Stimulated activated CD4-positive, alpha-beta T cell treated with anti-CD3 and anti-CD28 coated beads, Interleukin-1b, Interleukin-23, amount 100 ng/mL, for 48 hours (primary cell): ENCODE measurements at places on chromosomes 16 and 17.

GRCh38 chr17:65057531-65058090 lies 1.1 kb upstream of the GNA13 start:
- DNase-seq: no peak

GRCh38 chr17:28953444-28954118 lies 2.3 kb upstream of the PHF12 start:
- DNase-seq: peak; percentile 28

DNA sequence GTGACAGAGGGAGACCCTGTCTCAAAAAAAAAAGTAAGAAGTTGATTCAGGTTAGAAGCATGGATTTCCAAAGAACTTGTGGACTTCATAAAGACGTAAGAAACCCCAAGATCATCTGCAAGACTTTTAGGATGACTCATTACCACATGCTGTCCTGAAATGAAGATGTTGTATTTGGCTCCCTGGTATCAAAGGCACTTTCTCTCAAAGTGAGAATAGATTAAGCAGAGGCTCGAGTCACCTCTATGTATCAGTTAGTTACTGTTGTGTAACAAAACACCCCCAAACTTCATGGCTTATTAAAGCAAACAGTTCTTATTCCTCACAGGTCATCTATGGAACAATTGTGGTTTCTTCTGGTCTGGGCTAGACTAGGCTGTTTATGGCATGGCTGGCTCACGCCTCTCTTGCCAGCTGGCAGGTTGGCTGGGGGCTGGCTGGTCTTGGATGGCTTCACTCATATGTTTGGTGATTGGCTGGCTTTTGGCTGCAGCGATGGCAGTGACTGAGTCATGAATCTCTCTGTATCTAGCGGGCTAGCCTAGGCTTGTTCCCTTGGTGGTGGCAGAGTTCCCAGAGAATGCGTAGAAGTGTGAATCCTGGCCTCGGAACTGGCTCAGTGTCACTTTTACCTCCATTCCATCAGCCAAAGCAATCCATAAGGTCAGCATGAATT lies 60.4 kb upstream of the MSI2 start:
- DNase-seq: no peak

DNA sequence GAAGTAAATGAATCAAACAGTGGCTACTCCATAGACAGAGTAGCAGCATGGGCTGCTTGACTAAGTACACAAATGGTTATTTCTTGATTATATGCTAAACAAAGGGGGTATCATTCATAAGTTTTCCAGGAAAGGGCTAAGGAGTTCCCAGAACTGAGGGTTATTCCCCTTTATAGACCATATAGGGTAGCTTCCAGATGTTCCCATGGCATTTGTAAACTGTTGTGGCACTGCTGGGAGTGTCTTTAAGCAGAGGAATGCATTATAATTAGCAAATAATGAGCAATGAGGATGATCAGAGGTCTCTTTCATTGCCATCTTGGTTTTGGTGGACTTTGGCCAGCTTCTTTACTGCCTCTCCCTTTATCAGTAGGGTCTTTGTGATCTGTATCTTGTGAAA lies 105.1 kb downstream of the CDH11 start:
- no peak for DNase-seq

DNA sequence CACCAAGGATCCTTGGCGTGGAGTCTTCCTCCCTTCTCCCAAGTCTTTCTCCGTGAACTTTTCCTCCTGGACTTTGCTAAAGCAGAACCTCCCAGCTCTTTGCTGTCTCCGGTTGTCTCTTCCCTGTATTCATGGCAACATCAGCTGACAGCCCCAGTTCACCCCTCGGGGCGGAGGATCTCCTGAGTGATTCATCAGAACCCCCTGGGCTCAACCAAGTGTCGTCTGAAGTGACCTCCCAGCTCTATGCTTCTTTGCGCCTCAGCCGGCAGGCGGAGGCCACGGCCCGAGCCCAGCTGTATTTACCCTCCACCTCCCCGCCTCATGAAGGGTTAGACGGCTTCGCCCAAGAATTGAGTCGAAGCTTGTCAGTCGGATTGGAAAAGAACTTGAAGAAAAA lies 943 bp downstream of the CNTROB start:
- peak; percentile 30 for DNase-seq

GRCh38 chr16:85494315-85494714 lies 118.8 kb upstream of the GSE1 start:
- DNase-seq: no peak

GRCh38 chr16:9407206-9407758 lies 315.8 kb downstream of the HAPSTR1 start:
- DNase-seq: no peak

- no peak for DNase-seq
These were observed 17.4 kb upstream of the RASD1 start for GRCh38 chr17:17513626-17514025.

DNA sequence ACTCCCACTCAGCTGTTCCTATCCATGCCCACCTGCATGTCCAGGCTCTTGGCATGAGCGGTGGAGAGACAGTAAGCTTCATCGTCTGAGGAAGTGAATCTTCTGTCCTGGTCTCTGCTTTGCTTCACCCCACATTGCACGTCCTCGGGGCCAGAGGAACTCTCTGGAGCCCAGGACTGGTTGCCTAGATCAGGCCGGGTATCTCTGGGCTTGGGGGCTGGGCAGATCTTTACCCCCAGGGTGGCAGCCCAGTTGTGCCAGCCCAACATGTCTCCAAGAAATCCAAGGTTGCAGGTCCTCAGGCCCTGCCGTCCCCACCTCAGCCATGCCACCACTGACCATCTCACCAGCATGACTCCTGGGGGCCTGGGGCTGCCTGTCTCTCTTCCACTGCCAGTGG lies 58.3 kb downstream of the BEAN1 start:
- DNase-seq: no peak

DNA sequence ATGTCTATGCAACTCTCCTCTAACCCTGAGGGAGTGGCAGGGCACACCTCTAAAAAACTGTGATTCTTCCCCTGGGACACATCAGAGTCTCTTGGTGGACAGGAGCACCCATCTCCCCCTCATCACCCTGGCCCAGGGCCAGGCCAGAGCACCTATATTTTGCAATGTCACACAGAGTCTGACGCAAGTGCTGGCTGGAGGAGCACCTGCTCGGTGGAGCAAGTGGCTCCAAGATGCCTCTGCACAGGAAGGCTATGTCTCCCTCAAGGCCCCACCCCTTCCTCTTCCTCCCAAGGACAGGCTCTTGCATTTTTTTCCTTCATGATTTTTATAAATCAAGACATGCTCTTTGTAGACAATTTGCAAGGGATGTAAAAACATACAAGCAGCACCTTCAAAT lies 13.3 kb downstream of the SNN start:
- no peak for DNase-seq

DNA sequence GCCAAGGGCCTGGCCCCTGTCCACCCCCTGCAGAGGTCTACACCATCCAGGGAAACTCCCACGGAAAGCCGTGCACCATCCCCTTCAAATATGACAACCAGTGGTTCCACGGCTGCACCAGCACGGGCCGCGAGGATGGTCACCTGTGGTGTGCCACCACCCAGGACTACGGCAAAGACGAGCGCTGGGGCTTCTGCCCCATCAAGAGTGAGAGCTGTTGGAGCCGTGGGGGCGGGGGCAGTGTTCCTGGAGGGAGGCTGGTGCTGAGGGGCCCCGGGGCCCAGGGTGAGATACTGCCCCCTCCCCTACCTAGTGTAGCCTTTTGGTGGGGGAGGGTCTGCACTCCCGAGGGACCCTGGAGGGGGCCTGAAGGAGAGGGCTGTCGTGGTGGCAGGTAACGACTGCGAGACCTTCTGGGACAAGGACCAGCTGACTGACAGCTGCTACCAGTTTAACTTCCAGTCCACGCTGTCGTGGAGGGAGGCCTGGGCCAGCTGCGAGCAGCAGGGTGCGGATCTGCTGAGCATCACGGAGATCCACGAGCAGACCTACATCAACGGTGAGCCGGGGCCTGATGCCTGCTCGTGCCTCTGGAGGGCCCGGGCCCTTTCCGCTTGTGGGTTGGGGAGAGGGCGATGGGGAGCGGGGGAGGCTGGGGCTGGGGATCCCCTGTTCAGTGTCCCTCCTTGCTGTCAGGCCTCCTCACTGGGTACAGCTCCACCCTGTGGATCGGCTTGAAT lies 38.8 kb downstream of the MRC2 start:
- no peak for DNase-seq

DNA sequence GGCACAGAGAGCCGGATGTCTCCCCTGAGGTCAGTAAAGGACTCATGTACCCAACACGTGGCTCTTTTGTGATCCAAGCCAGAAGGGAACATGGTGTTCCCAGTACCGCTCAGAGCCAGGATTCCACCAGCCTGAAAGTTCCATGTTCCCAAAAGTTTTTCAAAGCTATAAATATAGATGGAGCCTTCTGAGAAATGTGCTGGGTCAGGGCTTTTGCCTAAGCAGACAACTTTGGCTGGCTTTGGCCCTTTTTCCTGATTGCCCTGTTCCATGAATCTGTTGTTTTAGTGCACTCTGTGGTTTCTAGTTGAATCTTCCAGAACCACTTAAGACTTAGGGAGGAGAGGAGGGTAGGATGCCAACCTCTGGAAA lies 128.5 kb upstream of the HS3ST2 start:
- DNase-seq: no peak

- no peak for DNase-seq
These were observed 32.0 kb downstream of the PTRH2 start for GRCh38 chr17:59675231-59675630.

- DNase-seq: no peak
These were observed 50.0 kb downstream of the SF3B3 start for GRCh38 chr16:70573451-70574121.

DNA sequence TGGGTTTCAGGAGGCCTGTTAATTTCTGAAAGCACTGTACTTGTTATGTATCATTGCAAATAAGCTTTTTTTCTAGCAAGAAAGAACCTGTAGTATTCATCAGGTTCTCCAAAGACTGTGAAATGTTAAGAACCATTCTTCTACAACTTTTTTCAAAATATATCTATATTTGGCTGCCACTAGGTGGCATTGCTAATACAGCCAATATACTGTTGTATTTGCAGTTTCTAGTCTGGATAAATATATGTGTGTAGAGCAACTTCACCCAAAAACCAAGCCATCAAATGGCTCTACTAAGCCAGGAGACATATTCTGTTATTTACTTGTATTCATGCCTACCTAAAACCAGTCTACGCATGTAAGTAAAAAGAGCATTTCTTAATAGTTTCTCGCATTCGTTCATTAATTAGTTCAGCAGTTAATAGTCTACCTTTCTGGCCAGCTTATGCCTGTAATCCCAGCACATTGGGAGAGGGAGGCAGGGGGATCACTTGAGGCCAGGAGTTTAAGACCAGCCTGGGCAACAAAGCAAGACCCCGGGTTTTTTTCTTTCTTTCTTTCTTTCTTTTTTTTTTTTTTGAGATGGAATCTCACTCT lies 39.5 kb downstream of the VMP1 start:
- no peak for DNase-seq

DNA sequence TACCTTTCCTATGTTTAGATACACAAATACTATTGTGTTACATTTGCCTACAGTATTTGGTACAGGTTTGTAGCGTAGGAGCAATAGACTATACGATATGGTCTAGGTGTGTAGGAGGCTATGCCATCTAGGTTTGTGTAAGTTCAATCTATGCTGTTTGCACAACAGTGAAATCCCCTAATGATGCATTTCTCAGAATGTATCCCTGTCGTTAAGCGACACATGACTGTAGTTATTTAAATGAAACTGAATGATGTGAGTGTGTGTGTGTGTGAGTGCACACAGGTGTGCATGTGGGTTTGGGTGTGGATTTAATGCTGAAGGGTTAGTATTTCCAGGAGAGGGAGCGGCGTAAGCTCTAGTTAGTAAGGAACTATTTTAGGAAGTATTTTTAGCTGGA lies 34.6 kb upstream of the SMIM36 start:
- DNase-seq: no peak

- DNase-seq: no peak
These were observed 89.0 kb downstream of the SLC39A11 start for GRCh38 chr17:73003487-73003886.
